ENCODE measurements at places on chromosomes 12 and 14.

- DNase-seq, result no peak
Measured at GRCh38 chr12:68031174-68031573, 41.9 kb downstream of the IFNG-AS1 start.

GRCh38 chr12:8145754-8146441 is 10.9 kb upstream of the ZNF705A start:
- DNase-seq, result no peak

DNA sequence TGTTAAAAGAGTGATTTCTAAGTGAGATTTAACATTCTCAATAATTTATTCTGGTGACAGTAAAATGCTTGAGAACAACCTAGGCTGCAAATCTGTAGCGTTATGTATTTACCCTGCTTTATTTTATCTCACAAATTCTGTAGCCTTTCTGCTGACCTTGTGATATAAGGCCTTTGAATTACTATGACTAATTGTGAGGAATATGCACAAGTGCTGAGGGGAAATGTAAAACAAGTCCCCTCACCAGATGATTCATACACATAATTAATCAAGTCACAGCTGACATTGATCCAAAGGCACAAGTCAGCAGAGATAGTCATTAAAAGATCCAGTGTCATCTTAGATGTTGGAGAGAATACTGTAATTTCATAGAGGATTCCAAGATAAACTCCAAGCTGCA is 992.7 kb upstream of the USP15 start:
- no peak for DNase-seq

- no peak for DNase-seq
Measured at GRCh38 chr12:10088955-10089900, 9.6 kb downstream of the CLEC1A start.

GRCh38 chr12:101078536-101079285 is 131.3 kb downstream of the SLC5A8 start:
- DNase-seq, result no peak

DNA sequence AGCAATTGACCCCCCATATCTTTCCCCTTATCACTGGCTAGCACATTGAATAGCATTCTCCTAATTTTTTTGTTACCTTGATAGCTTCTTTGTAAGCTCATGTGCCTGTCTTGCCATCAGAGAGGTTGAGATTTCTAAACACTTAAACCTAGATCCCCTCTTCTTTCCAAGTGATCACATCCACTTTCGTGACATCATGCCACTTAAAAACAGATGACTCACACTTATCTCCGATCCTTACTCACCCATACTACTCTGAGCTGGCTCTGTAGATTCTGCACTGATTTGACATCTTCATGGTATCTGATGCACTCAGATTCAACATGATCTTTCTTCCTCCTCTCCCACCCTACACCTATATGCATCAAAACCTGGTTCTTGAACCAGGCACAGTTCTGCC is 10.5 kb downstream of the GPR137C start:
- no peak for DNase-seq

DNA sequence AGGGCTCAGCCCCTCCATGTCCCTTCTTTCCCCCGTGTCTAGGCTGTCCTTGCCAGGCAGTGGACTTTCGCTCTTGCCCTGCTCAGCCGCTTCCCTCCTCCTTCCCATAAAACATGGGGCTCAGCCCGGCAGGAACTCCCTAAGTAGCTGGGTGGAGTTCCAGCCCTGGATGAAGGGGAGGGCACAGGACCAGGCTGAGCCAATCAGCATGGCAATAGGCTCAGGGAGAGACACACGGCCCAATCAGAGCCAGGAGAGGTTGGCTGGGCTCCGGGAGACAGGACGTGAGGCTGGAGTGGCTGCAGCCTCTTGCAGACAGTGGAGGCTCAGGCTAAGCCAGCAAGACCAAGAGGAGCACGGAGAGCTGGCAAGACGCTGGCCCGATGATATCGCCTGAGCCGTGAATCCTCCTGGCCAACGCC is 54.3 kb downstream of the GALNT9 start:
- no peak for DNase-seq

DNA sequence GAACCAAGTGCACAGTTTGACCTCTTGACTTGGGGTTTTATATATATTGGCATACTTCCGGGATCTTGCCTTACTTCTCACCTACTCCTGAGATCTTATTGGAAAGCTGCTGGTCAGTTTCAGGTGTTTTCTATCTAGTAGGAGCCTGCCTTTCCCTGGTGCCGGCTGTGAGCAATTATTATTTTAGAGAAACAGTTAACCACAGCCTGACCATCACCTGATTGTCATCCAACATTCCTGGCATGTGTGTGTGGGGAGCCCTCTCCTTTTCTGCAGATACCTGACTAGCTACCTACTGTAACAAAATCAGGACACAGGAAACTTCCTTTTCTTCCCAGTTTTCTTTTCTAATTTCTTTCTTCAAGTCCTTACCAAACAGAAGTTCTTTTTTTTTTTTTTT is 220.4 kb downstream of the ATP23 start:
- no peak for DNase-seq

- no peak for DNase-seq
Measured at GRCh38 chr12:48012070-48012469, 7.8 kb upstream of the COL2A1 start.
